DMS 273 treated with DMSO at 0.1 percent for 48 hours (cell line): ENCODE measurements at places on chromosomes 1 and 21.

DNA sequence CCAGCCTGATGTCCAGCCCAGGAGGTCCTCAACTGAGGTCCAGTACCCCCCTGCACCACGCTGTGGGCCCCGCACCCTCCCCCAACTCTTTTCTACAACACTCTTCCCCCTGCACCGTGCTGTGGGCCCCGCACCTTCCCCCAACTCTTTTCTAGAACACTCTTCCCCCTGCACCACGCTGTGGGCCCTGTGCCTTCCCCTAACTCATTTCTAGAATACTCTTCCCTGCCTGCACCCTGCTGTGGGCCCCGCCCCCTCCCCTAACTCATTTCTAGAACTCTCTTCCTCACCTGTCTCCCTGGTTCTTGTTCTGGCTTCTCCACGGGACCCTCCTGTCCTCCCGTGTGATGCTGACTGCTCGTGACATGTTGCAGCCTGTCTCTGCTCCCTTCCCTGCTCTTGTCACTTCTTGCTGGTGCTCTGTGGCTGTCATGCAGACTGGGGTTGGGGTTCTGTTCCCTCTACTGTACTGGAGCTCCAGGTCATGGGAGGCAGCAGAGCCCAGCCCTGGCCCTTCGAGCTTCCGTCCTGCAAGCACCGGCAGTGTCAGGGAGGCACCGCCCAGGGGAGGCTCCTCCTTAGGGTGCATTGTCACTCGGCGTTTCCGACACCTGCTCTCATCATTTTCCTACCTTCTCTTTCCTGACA lies 160.1 kb upstream of the COL6A1 start:
- DNase-seq, result no peak

DNA sequence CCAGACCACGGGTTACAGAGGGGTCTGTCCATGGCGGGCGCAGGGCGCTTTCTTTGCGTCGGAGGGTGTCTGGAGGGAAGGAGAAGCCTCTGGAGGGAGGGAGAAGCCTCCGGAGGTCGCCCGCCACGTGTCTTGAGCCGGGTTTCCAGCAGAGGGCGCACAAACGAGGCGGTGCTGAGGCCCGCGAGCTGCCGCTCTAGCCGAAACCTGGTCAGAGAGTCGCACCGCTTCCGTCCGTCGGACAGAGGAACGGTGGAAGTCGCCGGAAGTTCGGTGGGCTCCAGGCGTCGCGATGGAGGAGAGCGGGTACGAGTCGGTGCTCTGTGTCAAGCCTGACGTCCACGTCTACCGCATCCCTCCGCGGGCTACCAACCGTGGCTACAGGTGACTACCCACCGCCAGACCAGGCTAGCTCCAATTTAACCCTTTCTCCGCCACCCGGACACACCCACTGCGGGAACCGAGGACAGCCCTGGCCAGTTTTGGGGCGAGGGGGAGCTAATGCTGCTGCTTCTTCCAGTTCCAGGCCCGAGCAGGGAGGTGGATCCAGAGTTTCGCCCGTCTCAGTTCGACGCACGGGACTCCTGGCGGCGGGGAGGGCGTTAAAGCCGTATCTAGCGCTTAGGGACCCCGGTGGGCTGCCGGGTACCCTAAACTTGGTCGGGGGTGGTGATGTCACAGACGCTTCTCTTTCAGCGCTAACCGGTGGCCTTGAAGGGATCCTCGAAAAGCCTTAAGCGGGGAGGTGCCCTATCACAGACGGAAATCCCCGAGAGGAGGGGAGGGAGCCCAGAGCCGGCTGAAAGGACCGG lies at the start of gene NECAP2:
TSS of gene NECAP2 (plus strand) at position 255 of the 812 bp plus-strand sequence. CDS start at position 293, 38 bp downstream.
- peak; percentile 92 for DNase-seq

GRCh38 chr1:41353744-41354143 lies 7.5 kb upstream of the FOXO6 start:
- no peak for DNase-seq

DNA sequence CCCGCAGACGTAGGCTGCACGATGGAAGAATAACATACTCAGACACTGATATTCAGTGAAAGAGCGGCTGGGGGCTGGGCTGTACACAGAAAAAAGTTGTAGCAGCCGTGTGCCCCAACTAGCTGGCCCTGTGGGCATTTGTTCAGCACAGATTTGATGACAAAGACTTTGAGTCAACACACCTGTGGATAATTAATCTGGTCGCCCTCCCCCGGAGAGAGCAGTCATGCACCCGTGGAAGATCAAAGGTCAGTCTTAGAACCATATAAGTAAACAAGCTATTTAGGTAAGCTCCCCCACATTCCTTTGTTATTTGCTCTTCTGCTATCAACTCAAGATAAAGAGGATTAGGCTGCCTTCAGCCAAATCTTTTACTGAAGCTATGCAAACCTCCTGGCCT lies 148.4 kb upstream of the HMCN1 start:
- no peak for DNase-seq

GRCh38 chr21:36461277-36461917 lies 18.5 kb downstream of the CLDN14 start:
- DNase-seq, result no peak

- DNase-seq, result no peak
These were observed 1372.3 kb downstream of the AMY1C start for GRCh38 chr1:105122041-105122440.

DNA sequence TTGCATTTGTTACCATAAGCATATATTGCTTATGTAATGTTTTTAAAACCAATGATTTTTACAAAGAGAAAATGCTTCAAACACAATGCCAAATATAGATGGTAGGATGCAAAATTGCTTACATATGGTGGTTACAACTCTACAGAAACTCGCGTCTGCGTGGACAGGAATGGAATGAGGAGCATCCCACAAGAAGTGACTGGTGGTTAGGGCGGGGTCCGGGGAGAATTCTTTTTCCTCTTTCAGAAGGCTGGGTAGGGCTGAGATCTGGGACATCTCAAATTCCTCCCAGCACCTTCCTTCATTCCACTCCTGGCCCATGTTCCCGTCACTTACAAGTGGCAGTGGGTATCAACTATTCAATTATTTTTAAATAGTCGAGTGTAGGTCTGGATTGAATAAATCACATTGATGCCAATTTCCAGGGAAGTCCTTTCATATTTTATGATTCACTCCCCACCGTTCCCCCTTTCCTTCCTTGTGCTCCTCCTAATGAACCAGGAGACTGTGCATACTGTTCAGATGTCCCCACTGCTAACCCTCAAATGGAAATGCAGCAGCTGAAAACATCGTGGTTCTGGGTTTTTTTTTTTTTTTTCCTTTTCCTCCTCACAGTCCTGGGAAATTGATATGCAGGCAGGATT lies 174.5 kb upstream of the POU3F1 start:
- no peak for DNase-seq

GRCh38 chr1:64312431-64312830 lies 109.0 kb downstream of the UBE2U start:
- no peak for DNase-seq

DNA sequence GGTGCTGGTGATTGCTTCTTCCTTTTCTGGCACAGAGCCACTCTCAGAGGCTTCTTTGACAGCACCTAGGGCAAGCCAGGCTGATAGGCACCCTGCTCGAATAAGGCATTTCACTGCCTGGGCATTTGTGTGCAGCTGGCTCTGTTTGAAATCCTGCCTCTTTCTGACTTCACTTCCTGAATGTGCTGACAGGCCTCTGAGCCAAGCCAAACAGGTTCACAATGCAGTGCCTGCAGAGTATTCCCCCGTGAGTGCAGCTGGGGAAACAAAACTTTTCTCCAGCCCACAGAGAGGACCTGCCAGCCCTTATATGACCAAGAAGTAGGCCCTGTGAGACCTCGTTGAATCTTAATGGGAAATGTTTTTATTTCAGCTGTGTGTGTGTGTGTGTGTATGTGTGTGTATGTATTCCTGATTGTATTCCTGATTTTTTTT lies 10.4 kb downstream of the JUN start:
- DNase-seq, result no peak

DNA sequence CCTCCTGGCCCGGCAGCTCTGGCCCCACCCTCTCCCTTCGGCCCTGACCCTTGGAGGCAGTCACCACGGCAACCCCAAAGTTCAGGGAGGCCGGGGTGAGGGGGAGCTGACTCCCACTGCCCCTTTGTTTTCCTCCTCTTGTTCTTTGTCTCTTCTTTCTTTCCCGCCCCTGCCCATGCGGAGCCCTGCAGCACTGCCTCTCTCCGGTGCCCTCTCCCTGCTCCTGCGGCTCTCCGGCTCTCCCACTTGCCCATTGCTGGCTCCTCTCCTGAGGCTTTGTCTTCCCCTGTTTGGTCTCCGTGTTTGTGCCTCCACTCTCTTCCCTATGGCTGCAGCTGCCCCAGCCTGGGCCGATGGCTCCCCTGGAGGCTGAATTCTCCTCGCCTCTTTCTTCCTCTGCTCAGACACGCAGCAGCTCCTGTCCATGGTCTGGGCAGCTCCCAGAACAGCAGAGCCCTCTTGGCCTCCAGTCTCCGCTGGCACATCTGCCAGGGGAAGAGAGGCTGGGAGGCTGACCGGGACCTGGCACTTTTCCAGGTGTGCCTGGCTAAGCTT lies 5.8 kb downstream of the CELSR2 start:
- DNase-seq, result no peak

DNA sequence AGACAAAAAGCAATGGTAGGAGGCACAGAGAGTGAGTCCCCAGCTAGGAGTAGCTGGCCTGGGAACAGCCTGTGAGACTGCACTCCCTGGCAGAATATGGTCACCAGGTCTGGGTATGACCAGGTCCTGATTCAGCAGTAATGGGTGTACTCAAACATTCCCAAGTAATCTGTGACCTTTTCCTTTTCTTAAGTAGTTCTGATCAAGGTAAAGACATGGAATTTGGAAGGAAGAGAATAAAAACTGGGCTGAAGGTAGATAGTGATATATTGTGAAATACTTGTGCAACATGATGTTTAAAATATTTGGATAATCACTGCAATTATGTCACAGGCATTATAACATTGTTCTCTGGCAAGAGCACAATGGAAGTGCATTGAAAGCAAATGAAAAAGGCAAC lies 147.2 kb upstream of the DPYD start:
- no peak for DNase-seq

DNA sequence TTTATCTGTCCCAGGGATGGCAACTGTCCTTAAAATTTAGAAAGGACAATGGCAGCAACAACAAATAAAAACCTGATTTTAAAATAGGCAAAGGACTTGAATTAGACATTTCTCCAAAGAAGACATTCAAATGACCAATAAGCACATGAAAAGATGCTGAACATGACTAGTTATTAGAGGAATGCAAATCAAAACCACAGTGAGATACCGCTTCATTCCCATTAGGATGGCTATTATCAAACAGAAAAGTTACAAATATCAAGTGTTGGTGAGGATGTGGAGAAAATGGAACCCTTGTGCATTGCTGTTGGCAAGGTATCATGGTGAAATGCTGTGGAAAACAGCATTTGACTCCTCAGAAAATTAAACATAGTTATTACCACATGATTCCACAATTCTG lies 120.7 kb downstream of the CRB1 start:
- DNase-seq, result no peak

DNA sequence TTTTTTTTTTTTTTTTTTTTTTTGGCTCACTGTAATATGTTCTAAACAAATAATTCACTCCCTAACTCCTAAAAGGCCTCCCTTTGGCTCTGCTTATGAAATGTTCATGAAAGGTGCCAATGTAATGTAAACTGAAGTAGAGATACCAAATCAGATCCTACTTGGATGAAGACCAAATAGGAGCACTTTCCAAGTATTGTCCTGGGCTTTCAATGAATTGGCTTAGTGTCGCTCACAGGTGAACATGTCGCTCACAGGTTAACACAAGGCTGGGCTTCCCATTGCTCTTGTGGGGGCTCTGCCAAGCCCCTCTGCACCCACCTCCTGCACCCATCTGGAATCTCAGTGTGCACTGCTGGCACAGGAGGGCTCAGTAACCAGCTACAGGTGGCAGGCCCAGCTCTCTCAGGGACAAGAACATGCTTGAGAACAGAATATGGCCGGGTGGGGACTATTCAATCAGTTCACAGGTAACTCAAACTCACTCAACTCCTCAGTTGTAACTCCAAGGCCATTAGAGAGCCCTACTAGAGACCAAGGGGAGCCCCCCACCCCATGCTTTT lies 10.6 kb upstream of the CD58 start:
- DNase-seq, result no peak

DNA sequence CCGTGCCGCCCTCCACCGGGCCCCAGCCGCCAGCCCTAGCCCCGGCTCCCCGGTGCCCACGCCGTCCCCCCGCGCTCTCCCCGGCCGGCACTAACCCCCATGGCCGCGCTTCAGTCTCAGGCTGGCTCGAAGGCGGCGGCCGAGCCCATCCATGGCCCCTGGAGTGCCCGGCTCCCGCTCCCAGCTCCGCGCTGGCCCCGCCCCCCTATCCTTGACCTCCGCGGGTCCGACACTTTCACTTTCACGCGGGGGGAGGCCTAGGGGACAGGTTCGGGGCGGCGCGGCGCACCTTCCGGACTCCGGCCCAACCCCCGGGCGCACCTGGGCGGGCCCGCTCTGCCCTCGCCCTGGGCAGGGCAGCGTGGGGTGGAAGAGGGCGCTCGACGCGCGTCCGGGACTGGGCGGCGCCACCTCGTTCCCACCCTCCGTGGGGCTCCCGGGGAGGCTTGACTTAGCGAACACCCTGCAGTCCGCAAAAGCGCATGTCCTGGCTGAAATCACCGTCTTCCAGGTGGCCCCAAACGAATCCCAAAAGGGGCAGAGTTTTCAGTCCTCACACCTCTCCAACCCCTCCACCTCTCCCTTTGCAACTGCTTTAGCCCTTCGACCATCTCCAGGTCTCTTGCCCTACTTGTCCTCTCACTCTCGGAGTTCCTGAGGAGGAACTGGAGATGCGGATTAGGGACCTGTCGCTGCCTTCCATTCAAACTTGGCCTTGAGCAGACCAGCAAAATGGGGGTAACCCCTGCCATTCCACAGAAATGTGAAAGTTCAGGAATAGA lies 3.9 kb upstream of the DENND2D start:
- DNase-seq, result no peak

DNA sequence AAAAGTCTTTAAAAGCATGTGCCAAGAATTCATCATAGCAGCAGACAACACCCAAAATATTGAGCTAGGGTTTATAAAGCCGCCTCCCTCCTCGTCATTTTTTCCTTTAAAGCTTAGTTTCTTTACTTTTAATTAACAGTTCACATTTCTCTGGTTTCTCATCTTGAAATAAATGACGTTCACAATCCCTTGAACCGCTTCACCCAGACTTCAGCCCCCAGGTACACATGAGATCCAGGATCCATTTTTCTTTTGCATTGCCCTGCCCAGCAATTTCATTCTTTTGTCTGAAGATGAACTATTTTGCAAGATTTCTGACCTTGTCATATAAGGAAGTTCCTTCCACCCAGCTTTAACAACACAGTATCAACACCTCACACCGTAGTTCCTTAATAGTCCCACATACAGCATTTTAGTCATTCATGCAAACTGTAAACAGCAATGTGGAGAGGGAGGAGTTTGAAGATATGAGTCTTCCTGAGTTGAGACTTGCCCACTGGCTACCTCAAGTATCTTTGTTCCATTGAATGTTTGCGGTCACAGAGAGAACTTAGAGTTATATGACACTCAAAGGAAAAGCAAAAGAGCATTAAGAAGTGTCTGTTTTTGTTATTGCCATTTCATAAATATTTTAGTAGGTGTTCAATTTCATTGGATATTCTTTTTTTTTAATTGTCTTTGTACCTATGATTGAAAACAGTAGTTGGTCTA lies 35.3 kb upstream of the CACYBP start:
- DNase-seq, result no peak
